NCI-H2081 treated with DMSO at 0.1 percent for 48 hours (cell line): ENCODE measurements at places on chromosomes 6 and 20.

GRCh38 chr6:1296542-1296941 is 15.4 kb upstream of the FOXQ1 start:
- DNase-seq = no peak

DNA sequence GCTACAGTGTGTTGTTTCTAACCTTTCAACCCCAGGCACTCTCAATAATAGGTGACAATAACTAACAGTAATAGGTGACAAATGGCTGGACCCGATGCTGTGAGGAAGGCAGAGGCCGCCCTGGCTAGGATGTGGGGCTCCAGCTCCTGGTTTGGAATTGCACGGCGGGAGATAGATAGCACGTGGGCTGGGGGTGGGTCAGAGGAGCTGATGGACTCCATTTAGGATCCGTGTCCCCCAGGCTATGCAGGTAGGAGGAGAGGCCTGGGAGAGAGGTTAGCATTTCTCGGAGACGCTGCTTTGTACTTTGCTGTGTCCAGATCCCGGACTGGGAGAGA is 61.4 kb downstream of the EZR start:
- no peak for DNase-seq

GRCh38 chr6:72390548-72390947 is 231.3 kb upstream of the KCNQ5 start:
- no peak for DNase-seq

- DNase-seq = no peak
Measured at GRCh38 chr6:106103728-106104109, 17.6 kb downstream of the PRDM1 start.
